Right renal pelvis (tissue), 4 donors: ENCODE measurements at places on chromosomes 2 and 18.

DNA sequence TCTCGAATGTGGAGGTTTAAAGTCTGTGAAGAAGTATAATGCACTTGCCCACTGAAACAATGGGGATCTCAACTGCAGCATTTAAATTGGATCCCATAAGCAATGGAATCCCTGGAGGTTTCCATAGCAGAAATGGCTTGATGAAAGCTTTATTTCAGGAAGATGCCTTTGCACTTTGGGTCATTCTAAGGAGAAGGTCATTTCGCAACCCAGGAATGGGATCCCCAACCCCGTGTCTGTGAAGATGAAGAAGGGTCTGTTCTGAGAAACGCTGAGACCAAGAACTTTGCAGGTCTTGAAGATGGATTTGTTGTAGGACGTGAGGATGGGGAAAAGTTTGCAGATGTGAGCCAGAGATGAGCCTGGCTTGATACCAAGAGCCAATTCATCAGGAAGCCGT is 1.8 kb upstream of the KCNG3 start:
- DNase-seq: no peak

GRCh38 chr2:143132355-143132754 is 3.1 kb downstream of the ARHGAP15 start:
- no peak for DNase-seq

DNA sequence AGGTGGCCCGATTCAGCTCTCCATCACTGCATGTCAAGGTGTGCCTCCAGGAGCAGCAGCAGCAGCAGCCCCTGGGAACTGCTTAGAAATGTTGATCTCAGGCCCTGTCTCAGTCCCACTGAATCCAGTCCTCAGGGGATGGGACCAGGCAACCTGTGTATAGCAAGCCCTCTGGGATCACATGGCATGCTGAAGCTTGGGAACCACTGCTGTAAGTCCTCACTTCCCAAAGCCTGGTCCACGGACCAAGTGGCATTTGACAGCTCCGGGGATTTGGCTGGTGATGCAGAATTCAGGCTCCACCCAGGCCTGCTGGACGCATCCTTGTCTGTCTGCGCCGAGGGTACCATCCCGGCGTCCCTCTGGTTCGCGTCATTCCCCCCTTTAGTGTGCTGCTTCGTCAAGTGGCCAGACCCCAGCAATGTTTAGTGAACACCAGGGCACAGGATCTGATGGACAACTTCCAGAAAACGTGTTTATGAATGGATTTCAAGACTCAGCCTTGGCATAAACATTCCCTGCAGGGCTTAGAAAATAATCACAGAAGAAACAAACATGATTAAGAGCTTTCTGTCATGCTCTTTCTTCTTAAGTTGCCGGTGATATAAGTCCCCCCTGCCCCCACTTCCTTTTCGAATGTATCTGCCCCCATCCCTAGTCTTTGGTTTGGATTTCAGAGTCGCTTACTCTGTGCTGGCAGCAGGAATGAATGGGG is 234.0 kb downstream of the GBX2 start:
- DNase-seq: no peak

GRCh38 chr2:144161061-144161460 is 358.9 kb downstream of the ZEB2 start:
- no peak for DNase-seq

- peak; percentile 53 for DNase-seq
These were observed 779 bp upstream of the LYPD6 start for GRCh38 chr2:149329489-149330126.

DNA sequence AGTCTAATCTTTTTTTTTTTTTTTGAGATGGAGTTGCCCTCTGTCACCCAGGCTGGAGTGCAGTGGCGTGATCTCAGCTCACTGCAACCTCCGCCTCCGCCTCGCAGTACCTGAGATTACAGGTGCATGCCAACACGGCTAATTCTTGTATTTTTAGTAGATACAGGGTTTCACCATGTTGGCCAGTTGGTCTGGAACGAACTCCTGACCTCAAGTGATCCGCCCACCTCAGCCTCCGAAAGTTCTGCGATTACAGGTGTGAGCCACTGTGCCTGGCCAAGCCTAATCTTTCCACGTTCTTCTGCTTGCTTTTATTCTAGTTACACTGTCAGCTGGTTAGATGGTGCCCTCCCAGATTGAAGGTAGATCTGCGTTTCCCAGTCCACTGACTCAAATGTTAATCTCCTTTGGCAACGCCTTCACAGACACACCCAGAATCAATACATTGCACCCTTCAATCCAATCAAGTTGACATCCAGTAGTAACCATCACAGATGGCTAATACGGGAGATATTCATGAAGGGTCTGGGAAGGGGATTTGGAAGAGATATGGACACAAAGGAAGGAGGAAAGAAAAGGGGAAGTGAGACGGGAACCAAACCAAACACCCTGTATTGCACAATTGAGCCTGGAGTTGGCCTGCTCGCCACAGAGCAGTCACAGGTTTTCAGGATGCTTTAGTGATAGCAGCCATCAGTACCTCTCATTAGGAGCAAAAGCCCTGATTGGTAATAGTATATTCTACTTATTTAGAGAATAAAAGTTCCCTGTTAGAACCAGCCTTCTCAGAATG is 229.8 kb downstream of the PIK3C3 start:
- no peak for DNase-seq

DNA sequence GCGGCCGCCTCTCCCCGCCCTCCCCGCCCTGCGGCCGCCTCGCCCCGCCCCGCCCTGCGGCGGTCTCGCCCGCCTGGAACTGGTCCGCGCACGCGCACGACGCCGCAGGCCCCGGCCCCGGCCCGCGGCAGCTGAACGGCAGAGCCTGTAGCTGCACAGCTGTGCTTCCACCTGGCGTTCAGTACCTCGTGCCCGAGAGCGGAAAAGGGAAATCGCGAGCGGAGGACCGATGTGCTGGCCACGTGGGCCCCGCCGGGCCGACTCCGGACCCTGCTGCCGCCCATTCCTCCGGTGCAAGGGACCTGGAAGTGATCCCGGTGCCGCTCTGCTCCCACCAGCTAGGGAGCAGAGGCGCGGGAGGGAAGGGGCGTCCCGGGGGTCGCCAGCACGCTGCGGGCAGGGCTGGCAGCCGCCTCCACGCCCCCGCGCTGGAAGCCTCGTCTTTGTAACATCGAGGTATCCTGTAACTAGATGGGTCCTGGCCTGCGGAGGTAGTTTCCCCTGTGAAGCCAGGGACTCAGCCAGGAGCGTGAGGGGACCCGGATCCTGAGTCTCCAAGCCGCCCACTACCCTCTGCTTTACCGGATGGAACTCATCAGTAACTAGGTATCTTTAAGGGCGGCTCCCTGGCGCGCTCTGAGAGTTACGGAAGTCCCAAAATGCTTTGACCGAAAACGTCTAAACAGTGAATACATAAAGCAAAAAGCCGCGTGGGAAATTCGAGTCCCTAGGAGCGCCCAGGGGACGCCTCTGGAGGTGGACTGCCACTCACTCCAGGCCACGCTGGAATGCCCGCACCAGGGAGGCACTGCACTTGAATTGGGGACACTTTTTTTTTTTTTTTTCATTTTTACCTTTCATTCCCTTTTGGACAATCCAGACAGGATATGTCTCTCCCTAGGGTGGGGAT is 704 bp upstream of the ODC1 start:
- peak; percentile 74 for DNase-seq

- DNase-seq: no peak
These were observed 460.8 kb downstream of the IRS1 start for GRCh38 chr2:226338825-226339224.

GRCh38 chr2:2887772-2888387 is 489.7 kb downstream of the EIPR1 start:
- no peak for DNase-seq

- DNase-seq: no peak
These were observed 185.4 kb upstream of the TANK start for GRCh38 chr2:160974803-160975202.

DNA sequence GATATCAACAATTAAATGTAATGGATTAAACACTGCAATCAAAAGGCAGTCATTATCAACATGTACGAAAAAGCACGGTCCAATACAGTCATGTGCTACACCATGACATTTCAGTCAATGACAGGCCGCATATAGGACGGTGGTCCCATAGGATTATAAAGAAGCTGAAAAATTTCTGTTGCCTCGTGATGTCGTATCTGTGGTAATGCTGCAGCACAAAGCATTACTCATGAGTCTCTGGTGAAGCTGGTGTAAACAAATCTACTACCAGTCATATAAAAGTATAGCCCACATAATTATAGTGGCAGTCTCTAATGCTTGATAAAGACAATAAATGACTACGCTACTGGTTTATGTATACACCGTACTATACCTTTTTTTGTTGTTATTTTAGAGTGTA is 58.4 kb downstream of the RABL2A start:
- DNase-seq: no peak

GRCh38 chr18:35804377-35804776 is 168.1 kb upstream of the RMP24 start:
- no peak for DNase-seq

GRCh38 chr18:45670281-45670962 is 53.6 kb upstream of the SLC14A1 start:
- no peak for DNase-seq

- DNase-seq: no peak
These were observed 27.9 kb upstream of the PTMA start for GRCh38 chr2:231680285-231680991.

- DNase-seq: peak; percentile 23
These were observed 52.2 kb upstream of the KCNH7 start for GRCh38 chr2:162890690-162891311.

DNA sequence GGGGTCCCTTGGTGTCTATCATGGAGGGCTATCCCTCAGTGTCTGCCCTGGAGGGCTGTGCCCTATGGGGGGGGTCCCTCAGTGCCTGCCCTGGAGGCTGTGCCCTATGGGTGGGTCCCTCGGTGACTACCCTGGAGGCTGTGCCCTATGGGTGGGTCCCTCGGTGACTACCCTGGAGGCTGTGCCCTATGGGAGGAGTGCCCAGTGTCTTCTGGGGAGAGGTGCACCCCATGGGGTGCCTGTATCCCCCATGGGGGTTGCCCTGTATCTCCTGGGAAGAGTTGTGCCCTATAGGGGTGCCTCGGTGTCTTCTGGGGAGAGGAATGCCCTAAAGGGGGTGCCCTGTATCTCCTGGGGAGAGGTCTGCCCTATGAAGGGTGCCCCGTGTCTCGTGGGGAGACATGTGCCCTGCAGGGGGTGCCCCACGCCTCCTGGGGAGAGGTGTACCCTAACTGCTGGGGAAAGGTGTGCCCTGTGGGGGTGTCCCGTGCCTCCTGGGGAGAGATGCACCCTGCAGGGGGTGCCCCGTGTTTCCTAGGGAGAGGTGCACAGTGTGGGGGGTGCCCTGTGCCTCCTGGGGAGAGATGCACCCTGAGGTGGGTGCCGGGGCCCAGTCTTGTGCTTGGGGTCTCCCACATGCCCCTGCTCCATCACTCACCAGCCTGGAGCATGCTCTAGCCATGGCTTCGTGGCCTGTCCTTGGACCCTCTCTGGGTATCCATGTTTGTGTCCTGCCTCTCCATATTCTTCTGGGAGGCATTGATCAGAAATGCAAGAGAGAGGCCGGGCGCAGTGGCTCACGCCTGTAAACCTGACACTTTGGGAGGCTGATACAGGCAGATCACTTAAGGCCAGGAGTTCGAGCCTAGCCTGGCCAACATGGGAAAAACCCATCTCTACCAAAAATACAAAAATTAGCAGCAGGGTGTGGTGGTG is 215.6 kb downstream of the HDAC4 start:
- no peak for DNase-seq

GRCh38 chr2:65067806-65068553 is 11.8 kb downstream of the CEP68 start:
- DNase-seq: no peak

DNA sequence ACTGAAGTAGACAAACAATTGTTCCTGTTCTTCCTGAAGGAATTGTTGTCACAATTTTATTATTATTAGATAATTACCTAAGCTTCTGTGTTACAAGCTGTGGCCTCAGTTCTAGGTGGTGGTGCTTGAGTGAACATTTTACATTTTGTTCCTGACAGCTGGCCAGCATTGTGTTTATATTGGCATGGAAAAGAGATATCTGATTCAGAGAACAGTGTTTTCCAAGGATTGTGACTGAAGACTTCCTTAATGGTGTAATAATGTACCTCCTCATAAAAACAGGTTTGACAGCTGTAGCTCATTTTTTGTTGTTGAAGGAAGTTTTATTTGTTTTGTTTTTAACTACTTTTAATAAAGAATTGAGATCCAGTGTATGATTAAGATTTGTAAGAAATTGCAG is 95.2 kb downstream of the EPB41L5 start:
- no peak for DNase-seq

DNA sequence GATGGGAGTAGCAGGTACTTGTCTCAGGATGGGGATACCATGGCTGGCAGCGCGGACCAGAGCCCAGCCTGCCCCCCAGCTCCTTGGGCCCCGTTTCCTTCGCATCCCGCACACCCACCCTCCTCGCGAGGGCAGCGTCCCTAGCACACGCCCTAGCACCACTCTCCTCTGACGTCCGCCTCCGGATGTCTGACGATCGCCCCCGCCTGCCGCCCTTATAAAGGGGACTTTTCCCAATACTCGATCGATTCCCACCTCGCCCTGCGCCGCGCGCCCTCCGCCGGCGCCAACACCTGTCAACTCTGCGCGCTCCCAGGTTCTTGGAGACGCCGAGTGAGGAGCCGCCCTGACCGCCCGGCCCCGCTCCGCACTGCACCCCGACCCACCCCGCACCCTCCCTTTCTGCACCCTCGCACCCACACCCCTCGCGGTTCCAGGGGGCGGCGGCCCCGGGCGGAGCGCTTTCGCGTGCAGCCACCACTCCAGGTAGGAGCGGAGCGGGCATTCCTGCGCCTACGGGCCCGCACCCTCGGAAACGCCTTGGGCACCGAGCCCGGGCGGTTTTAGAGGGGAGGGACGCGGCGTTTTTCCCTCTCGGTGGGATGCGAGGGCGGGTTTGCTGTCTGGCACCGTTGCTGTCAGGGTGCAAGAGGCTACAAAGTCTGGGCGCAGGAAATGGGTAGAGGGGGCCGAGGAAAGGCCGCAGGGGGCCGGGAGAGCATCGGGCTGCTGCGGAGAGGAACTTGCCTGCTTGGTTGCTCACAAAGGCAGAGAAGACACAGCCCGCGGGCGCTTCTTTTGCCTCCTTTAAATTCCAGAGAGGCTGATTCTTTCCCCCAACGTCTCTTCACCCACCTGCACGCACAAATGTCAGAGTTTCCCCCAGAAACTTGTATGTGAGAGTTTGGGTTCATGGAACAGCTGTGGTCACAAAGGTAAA is at the start of gene SLC5A7:
Gene SLC5A7, plus strand, starts transcription at position 247 of the 940 bp plus-strand sequence. CDS start 1,632 bp downstream, outside the sequence.
- no peak for DNase-seq

DNA sequence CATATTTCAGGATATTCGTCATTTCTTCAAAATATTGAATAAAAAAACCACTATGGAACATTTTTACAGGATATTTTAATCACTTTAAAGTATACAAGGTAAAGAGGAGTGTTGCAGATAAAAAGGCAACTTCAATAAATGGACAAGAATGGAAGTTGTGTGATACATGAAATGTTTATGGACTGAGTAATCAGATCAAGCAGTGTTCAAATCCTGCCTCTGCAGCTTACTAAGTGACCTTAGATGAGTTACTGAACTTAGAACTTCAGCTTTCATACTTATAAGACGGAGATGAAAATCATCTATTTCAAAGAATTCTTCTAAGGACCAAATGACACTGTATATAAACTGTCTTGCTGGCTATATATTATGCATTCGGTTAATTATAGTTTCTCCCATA is 87.2 kb downstream of the LNPK start:
- no peak for DNase-seq

GRCh38 chr2:10905862-10906143 is 5.9 kb upstream of the KCNF1 start:
- DNase-seq: no peak

GRCh38 chr18:74533666-74534065 is 634 bp upstream of the CNDP1 start:
- DNase-seq: no peak

- DNase-seq: no peak
These were observed 388.6 kb upstream of the NRXN1 start for GRCh38 chr2:51420511-51420910.
